ENCODE measurements at places on chromosomes 6 and 20.

DNA sequence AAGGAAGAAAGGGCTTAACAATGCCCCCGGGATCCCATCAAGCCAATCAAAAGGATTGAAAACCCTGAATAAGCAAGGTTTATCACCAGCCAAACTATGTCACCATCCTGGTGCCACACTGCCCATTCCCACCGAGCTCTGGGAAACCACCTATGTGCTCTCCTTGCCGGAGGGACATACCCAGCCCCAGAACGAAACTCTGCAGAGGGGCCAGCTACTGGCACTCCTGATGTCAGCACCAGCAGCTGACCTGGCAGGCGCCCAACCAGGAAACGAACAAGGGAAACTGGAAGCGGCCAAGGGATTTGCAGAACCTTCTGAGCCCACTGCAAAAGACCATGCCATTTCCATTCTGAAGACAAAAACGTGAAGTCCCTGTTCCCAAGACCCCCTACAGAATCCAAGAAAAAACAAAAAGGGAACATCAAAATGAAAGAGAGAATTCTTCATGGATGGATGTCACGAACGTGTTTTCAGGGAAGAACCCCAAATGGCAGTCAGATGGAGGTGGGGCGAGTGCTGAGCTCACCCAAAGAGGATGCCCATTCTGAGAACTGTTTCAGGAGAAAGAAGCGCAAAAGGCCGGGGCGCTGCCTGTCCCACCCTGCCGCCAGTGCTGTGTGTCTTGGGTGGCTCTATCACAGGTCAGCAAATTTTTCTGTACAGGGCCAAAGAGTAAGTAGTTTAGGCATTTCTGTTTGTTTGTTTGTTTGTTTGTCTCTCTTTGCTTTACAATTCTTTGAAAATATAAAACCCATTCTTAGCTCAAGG is 305.2 kb downstream of the ESR1 start:
- peak; percentile 52 for DNase-seq

DNA sequence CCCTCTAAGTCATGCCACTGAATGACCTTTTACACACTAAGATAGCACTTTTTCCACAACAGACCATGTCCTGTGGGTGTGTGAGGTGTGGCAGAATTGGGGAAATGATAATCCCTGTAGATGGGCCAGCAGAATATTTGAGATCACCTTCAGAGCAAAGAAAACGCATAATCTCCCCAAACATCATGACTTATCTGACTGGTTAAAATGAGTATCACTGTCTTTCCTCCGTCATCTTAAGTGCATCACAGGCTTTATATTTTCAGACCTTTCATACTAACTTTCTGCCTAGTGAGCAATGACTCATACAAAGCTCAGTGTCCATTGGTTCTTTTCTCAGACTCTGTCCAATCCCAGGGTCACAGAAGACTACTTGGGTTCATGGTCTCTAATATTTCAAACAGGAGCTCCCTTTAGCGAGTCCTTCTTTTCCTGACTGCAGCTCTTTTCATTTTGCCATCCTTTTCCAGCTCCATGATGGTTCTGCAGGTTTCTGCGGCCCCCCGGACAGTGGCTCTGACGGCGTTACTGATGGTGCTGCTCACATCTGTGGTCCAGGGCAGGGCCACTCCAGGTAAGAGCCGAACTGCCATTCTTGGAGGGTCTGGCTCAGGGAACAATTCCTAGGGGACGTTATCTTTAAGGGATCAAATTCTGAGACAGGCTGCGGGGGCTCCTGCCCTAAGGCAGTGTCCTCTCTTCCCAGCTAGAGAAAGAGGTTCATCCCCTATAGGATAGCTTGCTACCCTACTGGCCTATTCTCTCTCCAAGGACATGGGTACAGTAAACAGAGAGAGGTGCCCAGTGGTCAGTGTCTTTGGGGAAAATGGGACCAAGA is at the start of gene HLA-DPB1:
Gene HLA-DPB1 (plus strand): TSS at position 423 of the 838 bp plus-strand sequence. CDS start 52 bp downstream, at position 475.
- peak; percentile 81 for DNase-seq

- peak; percentile 89 for DNase-seq
These were observed 85.7 kb downstream of the NFATC2 start for GRCh38 chr20:51456511-51457509.

GRCh38 chr6:150142097-150142669 is 661 bp upstream of the PPP1R14C start:
- peak; percentile 57 for DNase-seq

DNA sequence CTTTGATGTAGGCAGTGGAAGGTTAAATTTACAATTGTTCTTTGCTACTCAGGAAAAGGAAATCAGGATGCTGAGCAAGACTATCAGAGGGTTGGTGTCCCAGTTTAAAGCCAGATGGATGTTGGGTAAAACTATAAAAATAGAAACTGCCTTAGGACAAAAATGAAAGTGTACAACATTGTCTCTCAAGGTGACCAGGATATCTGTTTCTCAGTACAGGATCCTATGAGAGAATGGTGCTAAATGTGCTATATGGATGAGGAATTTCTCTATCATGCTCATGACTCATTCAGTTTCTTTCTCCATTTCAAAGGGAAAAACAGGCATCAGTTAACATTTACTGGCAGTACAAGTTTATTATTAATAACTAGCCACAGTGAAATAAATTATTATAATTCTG is 534.2 kb upstream of the GJE1 start:
- DNase-seq = no peak

- DNase-seq = no peak
These were observed 173.0 kb downstream of the GMDS start for GRCh38 chr6:2072453-2072852.

- DNase-seq = no peak
These were observed 173.1 kb upstream of the MMS22L start for GRCh38 chr6:97456070-97456469.

- DNase-seq = peak; percentile 37
These were observed 155.6 kb downstream of the CD83 start for GRCh38 chr6:14273191-14273590.

DNA sequence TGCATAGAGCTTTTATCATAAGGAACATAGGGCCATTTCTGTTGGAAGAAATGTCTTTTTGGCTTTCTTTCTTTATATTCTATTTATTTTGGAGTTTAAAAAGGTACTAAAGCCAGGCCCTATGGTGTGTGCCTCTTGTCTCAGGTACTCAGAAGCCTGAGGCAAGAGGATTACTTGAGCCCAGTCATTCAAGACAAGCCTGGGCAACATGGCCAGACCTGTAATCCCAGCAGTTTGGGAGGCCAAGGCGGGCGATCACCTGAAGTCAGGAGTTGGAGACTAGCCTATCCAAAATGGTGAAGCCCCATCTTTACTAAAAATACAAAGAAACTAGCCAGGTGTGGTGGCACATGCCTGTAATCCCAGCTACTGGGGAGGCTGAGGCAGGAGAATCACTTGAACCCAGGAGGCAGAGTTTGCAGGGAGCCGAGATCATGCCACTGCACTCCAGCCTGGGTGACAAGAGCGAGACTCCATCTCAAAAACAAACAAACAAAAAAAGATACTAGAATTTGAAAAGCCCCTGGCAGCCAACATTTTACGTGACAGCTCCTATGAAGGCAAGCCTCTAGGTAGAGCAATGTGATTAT is 80.0 kb downstream of the CBFA2T2 start:
- DNase-seq = no peak

- DNase-seq = no peak
These were observed 37.0 kb downstream of the BAK1 start for GRCh38 chr6:33543116-33543515.

DNA sequence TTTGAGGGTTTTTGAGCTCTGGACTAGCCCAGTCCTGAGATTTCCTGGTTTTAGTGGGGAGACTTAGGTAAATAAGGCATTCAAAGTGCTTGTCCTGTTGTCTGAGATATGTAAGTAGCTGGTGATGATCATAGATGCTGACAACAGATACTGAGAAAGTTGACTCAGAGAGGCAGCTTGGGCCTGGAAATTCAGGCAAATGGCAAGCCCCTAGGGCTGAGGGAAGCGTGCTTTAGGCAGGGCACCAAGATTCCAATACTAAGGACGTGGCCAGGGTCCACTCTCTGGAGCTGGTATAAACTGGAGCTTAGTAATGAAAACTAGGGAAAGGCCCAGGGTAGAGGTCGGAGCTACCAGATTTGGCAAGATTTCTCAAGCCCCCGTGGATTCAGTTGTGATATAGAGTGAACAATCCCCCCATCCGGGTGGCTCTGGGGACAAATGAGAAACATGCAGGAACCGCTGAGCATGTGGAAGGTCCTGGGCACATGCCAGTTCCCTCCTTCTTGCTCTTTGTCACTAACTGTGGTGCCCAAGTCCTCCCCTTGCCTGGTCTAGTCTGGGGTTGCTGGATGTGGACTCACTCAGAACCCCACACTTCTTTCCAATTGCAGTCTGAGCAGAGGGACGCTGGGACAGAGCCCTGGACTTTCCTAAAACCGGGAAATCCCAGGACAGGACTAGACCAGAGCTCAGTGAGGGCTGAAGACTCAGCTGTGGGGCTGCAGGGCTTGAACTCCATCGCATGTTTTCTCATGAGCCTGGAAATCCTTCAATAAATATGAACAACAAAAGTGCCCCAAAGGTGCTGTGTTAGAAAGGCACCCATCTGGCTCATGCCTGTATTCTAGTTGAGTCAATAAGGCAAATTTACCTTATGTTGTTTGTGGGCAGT is 10.3 kb downstream of the SLC22A3 start:
- DNase-seq = no peak

DNA sequence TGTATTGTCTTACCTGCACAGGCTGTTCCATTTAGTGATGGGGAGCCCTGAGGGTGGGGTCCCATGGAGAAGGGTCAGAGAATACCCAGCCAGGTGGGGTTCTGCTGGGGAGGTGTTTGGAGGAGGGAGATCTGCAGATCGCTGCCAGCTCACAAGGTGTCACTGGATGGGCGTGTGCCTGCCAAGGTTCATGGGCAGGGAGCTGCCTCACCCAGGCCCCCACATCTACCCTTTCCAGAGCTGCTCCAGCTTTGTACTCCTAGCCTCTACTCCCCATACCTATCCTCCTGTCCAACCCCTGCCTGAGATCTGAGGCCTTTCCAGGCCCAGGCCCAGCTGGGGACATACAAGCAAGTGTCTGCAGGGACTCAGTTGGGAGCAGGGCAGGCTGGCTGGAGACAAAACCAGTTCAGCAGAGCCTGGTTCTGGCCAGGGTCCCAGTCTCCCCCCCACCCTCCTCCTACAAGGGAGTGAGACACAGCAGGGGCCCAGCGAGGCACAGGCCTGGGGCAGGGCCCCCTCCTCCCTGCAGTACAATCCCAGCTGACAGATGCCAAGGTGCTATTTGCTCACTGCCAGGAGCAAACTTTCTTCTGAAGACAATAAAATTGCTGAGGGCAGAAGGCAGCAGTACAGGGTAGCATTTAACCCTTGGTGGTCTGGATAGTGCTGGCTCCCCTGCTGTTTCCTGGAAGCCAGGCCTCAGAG is 19.7 kb downstream of the SPDEF start:
- DNase-seq = no peak

GRCh38 chr20:50891138-50891537 is 40.1 kb downstream of the ADNP start:
- DNase-seq = no peak

Data from Ammon's horn (tissue), 1 donor.